ENCODE measurements at places on chromosomes 13 and 19. TPM values are rescaled to one million over a fixed set of nuclear protein-coding genes. Genes with fewer than 3 reads are reported as not detected.
A peak's percentile ranks its signal among the peaks of the same experiment; 100 is the strongest.

DNA sequence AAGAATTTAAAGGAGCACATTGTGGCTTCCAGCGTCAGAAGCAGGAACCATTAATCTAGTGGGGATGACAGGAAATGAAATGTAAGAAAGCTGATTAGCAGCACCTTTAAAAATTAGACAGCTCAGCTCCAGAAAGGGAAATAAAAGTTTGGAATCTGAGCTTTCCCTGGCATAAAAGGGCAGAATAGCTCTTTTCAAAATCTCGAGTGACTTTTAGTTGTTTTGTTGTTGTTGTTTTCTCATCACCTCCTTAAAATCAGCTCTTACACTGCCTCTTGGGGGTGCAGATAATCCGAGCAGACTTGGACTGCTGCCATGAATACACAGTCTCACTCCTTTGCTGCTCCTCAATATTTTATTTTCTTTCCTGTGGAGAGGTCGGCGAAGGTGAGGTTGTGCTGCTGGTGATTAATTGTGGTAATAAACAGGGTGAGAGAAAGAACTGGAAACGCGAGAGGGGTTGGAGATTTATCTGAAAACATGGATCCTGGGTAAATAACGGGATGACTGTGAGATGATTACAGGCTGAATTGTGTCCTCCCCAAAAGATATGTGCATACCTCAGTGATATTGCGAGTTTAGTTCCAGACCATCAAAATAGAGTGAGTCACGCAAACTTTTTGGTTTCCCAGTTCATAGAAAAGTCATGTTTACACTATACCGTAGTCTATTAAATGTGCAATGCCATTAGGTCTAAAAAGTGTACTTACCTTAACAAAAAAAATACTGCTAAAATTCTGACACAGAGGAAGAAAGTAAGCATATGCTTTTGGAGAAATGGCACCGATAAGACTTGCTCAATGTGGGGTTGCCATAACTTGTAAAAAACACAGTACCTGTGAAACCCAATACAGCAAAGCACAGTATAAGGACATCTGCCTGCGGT is 787.7 kb downstream of the UQCRFS1 start:
- DNase-seq: no peak

DNA sequence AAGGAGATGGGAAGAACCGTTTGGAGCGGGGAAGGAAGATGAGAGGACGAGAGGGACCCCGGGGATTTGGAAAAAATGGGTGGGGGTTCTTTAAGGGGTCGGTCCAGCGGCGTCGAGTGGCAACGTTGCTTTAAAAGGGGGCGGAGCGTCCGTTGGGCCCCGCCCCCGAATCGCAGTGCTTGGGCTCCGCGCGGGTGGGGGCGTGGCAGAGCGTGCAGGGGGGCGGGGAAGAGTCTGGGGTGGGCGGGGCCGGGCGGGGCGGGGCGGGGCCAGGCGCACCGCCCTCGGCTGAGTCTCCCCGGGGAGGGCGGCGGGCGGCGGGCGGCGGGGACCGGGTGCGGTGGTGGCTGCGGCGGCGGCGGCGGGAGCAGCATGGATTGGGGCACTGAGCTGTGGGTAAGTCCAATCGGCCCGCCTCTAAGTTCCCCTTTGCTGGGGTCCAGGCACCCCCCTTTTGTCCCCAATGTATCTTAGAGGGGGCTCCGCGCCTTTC is at the start of gene TRIP10:
TSS of gene TRIP10 (plus strand) at position 291 of the 493 bp plus-strand sequence. CDS start at position 373, 82 bp downstream.
- peak; percentile 66 for DNase-seq

GRCh38 chr13:40780822-40781401 is 8.5 kb upstream of the SLC25A15 start:
- DNase-seq: no peak

PROSER1 gene
- total RNA-seq: 44.1 TPM

CXCL17 gene
- total RNA-seq: not detected
